Fibroblast of skin of abdomen (primary cell): ENCODE measurements at places on chromosomes 11 and 22.

DNA sequence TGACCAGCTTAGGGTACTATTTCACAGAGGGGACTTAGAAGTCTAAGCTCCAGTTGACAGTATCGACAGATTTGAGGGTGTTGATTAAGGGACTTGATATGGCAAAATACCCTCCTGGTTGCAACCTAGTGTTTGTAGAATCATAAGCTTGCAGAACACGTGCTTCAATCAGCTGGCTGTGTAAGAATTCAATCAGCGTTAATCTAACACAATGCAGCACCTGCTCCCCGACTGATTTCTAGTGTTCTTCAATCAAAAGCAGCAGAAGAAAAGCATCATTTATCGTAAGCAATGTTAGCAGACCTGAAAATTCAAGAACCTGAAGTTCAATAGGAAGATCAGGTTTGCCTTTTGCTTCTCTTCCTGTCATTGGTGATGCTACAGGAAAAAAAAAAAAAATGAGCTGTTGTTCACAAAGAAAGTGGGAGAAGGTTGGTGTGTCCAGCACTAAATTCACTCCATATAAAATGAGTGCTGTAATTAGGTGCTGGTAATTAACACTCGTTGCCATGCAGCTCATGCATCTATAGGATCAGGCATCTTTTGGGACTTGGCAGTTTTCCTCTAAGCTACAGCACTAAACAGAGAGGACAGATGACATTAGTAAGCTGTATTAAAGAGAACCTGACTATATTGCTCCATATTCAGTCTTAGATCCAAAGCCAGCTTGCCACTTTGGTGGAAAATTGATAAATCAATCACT, 840.3 kb downstream of the OPCML start:
- DNase-seq, result no peak

- peak; percentile 65 for DNase-seq
These were observed 787 bp downstream of the LRRC10B start for GRCh38 chr11:61509043-61510029.

DNA sequence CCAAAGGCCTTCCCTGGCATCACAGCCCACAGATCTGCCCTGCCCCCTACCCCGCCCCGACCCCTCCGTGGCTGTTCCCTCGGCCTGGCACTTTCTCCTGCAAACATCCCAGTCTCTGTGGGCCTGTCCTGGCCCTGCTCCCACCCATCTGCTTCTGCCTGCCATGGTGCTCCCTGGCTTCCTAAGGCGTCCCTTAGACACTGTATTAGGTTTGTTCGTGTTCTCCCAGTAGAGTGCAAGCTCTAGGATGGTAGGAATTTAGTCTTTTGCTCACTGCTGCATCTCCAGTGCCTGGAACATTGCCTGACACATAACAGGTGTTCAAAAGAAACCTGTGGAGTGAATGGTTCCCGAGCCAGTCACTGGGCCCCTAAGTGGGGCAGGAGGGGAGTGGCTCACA, 69.6 kb upstream of the PITPNB start:
- no peak for DNase-seq

GRCh38 chr11:117649296-117650055, 147.5 kb downstream of the DSCAML1 start:
- DNase-seq, result no peak

DNA sequence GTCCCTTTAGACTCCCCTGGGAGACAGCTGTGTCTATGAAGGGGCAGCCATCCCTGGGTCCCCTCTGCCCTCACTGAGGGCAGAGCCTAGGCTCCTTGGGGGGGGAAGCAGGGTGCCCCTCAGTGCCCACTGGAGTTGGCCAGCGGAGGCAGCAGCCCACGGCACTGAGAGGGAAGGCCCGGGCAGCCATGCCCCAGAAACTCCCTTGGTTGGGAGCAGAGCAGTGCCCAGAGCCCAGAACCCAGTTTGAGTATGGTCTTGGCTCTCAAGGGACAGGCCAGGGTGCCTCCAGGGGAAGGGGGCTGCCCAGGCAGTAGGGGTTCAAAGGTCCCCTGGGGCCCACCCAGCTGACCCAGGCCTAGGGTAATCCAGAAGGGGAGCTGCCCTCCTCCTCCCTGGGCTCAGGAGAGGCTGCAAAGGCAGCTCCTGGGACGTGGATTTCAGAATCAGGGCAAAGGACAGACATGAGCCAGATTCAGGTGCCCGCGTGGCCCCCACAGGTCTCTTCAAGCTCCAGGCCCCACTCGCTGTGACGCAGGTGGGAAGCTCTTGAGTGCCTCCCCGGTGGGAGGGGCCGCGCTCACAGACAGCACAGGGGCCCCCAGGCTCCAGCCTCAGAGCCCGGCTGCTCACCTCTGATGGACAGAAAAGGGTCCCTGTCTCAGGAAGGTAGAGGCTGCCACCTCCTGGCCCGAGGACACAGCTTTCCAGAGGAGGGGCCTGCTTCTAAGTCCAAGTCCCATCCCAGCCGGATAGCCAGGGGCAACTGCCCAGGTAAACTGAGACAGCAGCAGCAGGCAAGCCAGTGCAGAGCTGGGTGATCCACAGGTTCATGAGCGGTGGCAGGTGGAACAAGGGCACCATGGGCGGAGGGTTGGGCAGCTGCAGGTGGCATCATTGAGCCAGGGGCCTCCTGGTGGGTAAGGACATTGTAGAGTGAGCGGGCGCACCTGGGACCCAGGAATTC, 2.6 kb downstream of the C11orf21 start:
- no peak for DNase-seq

- DNase-seq, result no peak
These were observed 166.0 kb downstream of the KIRREL3 start for GRCh38 chr11:126834573-126834972.

- no peak for DNase-seq
These were observed 386.3 kb downstream of the AASDHPPT start for GRCh38 chr11:106463796-106464201.

- DNase-seq, result no peak
These were observed 82.2 kb downstream of the FCHSD2 start for GRCh38 chr11:73059915-73060314.

DNA sequence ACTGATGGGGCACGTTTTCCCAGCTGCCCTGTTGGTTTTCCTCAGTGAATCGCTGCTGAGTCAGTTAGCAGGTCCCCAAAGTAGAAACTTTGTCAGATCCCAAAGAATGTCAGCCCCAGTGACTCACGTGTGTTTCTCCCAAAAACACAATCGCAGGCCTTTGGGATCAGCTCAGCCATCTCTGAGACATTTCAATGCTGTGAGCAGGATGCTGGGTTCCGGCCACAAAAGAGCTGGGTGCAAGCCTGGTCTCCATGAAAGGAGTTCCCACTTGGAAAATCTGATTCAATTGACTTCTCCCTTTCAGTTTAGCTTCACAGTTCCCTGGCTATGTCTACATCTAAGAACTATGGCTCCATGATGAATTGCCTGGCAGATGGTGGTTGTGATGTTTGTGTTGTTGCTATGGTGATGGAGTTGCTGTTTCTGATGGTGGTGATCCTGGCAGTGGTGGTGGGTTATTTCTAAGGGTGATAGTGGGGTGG, 28.0 kb downstream of the MYEOV start:
- DNase-seq, result peak; percentile 95

- DNase-seq, result peak; percentile 65
These were observed 658.2 kb downstream of the NTM start for GRCh38 chr11:132028380-132029240.

GRCh38 chr22:20084547-20085413, 4.7 kb downstream of the DGCR8 start:
- DNase-seq, result no peak

- no peak for DNase-seq
These were observed 30.0 kb downstream of the FSHB start for GRCh38 chr11:30260813-30261212.

DNA sequence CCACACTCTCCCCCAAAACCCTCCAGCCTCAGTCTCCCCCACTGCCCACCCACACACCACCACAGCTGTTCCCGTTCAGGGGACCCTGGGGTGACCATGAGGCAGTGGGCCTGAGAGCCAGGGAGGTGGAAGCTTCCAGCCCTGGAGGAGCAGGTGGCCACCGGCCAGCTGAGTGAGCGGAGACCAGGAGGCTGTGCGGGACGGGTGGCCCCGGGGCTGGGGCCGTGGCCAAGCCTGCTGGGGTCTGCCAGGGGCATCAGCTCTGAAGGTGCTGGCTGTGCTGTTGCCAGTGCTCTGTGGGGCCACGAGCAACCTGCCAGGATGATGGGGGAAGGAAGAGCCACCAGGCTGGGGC, 26.0 kb downstream of the OSBPL5 start:
- DNase-seq, result no peak

DNA sequence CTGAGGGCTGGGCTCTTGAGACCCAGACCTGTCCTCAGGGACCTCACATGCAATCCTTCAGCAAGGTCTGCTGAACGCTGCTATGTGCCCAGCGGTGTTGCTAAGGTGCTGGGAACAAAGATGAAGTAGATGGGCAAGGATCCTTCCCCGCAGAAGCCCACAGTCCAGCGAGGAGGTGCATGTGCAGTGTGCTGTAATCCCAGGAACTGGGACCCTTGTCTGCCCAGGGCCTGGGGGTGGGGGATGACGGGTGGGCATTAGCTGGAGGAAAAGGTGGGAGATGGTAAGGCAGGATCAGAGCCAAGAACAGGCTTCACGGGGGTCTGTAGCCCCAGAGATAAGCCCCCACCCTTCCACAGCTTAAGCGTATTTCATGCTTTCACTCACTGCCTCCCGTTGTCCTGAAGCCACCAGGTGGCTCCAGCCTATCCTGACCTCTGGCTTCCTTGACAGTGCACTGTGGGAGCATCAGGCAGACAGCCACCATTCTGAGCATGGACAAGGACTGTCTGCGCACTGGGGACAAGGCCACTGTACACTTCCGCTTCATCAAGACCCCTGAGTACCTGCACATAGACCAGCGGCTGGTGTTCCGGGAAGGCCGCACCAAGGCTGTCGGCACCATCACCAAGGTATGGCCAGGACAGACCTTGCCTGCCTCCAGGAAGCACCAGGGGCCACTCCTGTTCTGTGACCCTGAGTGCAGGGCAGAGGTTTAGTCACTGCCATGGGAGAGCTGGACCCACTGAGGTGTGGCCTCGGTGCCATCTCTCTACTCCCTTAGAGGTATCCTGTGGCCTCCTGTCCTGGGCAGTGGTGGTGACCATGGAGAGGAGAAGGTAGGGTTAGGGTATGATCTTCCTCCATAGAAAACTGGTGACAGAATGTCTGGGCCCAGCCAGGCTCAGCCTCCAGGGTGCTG, 22.0 kb downstream of the GTPBP1 start:
- DNase-seq, result no peak

DNA sequence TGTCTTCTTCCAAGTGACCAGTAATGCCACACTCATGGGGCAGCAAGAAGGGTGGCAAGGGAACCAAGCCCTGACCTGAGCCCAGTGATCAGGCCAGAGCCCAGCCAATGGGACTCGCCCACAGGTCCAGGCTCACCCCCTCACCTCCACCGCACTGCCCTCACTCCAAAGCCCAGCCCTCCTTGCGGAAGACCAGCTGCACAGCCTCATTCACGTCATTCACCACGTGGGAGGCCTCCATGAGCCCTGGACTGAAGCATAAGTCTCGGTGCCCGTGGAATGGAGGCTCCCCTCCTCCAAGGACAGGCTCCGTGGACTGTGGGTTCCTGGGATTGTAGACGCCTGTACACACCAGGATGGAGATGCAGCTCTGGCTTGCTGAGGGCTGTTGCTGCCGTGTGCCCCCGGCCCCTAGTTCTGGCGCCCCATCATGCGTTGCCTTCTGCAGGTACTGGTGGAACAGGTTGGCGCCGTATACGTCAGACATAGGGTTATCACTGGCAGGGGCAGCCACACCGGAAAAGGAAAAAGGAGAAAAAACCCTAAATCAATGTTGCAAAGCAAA, 16.8 kb upstream of the TMEM121B start:
- no peak for DNase-seq

DNA sequence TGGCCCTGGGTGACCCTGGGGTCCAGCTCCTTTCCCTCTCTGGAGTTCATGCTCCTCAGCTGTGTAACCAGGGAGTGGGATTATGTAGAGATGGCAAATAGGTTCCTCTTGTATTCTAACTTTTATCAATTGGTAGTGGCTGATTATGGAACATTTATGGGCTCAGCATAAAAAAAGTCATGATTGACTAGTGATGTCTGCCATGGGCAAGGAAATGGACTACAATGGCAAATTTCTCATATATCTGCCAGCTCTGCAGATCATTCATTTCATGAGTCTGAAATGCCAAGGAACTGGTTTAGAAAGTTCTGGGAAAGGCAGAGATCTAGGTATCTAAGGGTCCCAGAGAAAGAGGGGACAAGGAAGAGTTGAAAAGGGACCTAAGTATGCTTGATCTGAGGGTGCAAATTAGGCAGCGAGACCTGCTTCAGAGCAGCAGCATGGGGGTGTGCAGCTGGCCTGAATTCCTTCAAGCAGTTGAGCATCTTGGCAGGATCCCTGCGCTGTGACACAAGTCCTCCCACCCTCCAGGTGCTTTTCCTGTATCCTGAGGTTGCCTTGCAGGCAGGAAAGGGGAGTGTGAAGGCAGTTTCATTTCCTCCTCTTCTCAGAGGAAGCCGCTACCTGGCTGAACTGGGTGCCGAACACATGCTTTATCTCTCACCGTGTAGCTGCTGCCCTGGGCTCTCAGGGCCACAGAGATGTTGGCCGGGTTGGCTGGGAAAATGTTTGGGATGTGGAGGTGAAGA, 10.4 kb downstream of the SLC15A3 start:
- no peak for DNase-seq

DNA sequence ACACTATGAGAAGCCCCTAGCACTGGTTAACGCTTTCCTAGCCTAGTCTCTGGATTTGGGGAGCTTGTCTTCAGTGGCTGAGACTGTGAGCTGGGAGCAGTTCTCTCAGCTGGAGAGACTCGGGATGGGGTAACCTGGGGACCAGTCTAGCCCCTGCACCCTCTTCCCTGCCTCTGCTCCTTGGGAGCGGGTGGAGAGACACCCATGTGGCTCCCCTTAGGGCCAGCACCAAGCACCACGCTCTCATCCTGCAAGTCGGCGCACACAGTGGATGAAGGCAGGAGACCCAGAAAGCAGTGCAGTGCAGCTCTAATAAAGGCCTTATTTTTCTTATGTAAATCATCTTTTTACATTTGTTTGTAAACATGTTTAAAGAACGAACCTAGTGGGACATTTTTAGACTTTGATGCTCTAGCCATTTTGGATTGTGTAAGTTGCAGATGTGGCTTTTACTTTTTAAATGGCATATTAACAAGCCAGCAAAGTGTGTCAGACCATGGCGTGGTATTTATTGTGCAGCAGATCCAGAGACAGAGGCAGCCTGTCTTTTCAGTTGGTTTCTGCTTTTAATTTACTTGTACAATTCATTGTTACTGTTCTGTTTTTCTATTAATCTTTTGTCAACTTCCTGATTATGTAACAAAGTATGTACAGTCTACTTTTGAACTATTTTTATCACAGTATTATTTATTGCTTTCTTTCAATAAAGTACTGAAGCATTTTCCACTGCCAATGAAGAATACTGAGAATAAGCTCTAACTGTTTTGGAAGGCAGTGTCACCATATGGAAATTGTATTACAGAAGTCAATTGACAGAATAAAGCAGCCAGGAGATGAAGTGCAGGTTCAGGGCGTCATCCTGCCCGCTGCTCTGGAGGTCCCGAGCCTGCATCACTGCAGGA, 14.4 kb upstream of the CTTN start:
- DNase-seq, result peak; percentile 29
